ENCODE measurements at places on chromosomes 7 and 10.

DNA sequence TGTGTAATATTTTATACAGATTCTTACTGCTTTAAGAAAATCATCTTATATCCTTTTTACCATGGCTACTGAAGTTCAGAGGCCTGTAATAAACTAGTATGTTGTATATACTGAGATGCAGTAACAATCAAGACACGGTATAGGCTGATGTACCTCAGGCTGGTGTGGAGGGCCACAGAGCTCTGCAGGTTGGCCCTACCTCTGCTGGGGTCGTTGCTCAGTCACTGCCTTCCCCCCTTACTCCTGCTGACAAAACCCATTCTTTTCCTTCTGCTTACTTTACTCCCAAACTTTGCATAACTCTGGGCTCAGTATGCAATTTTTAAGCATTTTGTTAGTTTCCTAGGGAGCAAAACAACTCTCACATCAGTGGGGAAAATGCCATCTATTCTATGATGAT is 200.1 kb upstream of the FOXP2 start:
- no peak for DNase-seq

- DNase-seq: no peak
These were observed 287.1 kb upstream of the CELF2 start for GRCh38 chr10:10730471-10731043.

DNA sequence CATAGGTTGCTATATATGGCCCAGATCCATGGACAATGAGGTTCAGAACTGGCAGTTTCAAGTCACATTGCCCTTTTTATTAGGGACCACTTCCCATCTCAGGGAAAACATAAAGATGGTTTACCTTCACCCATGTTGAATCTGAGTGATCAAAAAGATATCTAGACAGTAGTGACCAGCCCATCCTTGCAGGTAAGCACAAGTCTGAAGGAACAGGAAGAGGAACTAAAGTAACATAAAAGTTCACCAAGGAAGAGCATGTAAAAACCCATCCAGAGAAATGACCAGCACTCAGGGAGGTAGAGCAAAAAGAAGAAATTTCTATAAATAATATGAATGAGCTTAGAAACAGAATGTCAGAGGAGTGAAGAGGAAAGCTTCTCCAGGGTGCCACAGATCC is 382.5 kb downstream of the PARD3 start:
- DNase-seq: no peak

DNA sequence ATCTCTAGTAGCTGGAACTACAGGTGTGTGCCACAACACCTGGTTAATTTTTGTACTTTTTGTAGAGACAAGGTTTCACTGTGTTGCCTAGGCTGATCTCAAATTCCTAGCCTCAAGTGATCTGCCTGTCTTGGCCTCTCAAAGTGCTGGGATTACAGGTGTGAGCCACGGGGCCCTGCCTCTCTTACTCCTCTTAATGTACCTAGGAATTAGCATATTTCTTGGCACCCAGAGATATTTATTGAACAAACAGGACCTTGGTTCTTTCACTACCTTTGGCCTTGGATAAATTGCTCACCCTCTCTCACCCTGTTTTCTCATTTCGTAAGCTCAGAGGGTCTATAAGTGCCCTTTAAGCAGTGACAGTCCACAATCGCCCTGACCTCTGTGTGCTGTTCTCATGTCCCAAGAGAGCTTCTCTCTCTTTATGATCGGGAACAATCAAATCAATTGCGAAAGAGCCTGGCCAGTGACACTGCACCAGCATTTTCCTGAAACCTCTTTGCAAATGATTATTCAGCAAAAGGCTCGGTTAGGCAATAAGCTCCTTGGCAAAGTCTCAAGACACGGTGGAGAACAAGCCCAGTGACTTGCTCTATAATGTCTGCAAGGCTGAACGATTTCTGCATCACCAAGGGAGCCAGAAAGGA is 117.7 kb downstream of the APBB1IP start:
- DNase-seq: no peak

DNA sequence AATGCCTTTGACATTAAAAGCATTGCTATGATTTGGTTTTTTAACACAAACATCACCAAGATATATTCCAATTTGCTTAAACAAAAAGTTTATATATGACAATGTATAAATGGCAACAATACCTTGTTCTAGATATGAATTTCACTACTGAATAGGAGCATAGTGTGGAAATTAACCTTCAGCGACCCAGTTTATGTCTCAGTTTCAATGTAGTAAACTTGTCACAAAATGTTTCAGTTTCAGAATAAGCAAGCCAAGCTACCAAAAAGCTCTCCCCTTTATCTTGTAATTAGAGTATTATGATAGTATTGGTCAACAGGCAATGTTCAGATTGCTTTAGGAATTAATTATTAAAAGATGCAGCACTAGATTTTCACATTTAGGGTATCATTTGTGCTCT is 99.6 kb upstream of the PCDH15 start:
- no peak for DNase-seq

DNA sequence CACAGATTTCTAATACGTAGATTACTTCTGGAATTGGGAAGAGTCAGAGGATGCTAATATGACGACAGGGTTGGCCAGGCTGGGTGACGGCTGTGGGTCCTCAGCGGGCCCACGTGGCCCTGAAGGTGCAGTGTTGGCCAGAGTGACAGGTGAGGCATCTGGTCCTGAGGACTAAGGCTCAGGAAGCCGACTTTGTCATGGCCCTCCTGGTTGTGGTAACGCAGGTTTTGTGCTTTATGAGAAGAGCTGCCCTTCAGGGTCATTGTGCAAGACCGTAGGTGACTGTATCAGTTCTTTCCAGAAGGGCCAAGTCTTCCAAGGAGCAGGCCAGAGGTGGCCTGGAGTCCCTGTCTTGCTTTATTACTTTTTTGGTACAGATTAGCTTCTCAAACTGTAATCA is 2.5 kb downstream of the EIF3B start:
- no peak for DNase-seq

All from CD4-positive, alpha-beta T cell treated with Interleukin-6 at 100 ng/mL for 8 hours (primary cell).